ENCODE measurements at places on chromosomes 2 and 18. TPM values are rescaled to one million over a fixed set of nuclear protein-coding genes. Genes with fewer than 3 reads are reported as not detected.

DNA sequence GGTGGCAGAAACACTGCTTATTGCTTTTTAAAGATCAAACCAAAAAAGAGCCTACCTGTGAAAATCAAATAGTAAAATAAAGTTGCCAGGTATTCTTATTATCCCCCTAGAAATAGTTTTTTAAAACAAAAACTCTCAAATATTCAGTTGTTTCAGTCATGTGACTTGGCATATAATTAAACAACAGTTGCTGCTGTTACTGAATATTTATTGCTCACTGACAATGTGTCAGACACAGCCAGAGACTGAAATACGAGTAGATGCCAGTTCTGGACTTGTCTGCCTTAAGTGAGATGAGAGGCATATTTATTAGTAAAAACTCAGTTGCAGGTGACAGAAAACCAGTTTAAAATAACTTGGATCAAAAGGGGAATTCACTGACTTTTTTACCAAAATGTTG is 106.0 kb upstream of the RAB12 start:
- H3K36me3 ChIP-seq, result no peaks in the 10 kb centered on the region
- H3K27ac ChIP-seq, result no peak overlapping the region
- H3K27me3 ChIP-seq, result peaks cover 31% of the 10 kb centered on the region

DNA sequence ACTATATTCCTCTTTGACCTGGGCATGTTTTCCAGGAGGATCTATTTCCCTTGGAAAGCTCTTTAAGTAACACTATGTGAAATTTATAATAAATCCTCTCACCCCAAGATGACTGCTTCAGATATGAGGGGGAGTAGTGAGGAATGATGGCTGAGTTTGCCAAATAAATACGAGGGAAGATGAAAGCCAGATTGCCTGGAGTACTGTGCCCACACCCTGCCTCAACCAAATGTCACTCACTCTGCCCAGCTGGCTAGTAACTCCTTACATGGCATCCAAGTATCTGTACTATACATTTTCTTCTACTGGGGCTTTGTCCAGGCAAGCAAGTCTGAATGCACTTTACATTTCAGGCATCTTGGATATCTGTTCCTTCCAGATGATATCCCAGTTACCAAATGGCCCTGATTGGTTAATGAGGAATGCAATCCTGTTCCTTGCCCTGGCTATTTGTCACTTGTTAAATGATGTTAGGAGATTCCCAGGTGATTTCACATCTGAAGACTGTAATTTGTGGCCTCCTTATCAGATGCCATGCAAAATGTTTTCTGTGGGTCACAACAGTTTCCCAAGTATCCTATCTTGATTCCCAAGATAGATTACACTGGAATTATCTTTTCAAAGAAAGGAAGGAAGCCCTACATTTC is 191.8 kb downstream of the IKZF2 start:
- peak overlapping the region; percentile 33 for H3K27ac ChIP-seq
- H3K27me3 ChIP-seq, result no peaks in the 10 kb centered on the region
- no peaks in the 10 kb centered on the region for H3K36me3 ChIP-seq
- H3K4me3 ChIP-seq, result no peak overlapping the region
- DNase-seq, result peak; percentile 20

GRCh38 chr2:10654069-10654468 is 35.7 kb downstream of the NOL10 start:
- H3K27me3 ChIP-seq, result no peaks in the 10 kb centered on the region
- peaks cover 17% of the 10 kb centered on the region for H3K36me3 ChIP-seq
- peak; percentile 44 for DNase-seq
- H3K4me3 ChIP-seq, result no peak overlapping the region
- H3K27ac ChIP-seq, result no peak overlapping the region

DNA sequence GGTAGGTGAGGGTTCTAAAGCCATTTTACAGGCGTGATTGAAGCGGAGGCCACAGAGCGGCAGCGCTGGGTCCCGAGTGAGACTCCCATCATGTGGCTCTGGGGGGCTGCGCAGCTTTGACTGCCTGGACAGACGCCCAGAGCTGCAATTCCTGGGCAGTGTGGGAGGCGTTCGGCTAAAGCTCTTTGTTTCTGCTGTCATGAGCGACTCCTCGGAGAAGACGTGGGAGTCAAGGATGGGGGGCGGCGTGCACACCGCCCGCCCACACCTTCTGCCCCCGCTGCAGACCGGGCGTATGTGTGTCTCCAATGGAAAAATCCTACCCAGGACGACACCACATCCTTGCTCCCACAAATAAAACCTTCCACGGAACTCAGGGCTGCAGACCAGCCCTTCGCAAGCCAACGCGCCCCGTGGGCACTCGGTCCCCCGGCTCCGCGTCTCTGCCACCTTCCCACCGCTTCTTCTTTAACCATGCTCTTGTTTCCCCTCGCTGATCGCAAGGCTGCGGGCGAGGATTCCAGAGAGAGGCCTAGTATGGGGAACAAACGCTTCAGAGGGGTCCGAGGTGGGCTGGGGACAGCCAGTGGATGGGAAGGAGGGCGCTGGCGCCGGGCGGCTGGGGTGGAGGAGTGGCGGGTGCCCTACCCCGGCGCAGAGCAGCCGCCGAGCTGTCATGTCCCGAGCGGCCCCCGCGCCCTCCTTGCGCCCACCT is 680 bp upstream of the LBH start:
- peaks cover 7% of the 10 kb centered on the region for H3K36me3 ChIP-seq
- peaks cover 35% of the 10 kb centered on the region for H3K4me1 ChIP-seq
- no peak for DNase-seq
- H3K27ac ChIP-seq, result no peak overlapping the region

DNA sequence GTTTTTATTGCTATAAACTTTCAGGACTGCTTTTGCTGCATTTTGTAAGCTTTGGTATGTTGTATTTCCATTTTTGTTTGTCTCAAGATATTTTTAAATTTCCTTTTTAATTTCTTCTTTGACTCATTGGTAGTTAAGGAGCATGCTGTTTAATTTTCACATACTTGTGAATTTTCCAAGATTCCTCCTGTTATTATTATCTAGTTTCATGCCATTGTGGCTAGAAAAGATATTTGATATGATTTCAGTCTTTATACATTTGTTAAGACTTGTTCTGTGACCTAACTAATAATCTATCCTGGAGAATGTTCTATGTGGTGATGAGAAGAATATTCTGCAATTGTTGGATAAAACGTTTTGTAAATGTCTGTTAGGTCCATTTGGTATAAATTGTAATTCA is 62.1 kb downstream of the NUP35 start:
- peaks cover 20% of the 10 kb centered on the region for H3K36me3 ChIP-seq
- no peaks in the 10 kb centered on the region for H3K27me3 ChIP-seq
- H3K4me3 ChIP-seq, result no peak overlapping the region
- DNase-seq, result no peak

DNA sequence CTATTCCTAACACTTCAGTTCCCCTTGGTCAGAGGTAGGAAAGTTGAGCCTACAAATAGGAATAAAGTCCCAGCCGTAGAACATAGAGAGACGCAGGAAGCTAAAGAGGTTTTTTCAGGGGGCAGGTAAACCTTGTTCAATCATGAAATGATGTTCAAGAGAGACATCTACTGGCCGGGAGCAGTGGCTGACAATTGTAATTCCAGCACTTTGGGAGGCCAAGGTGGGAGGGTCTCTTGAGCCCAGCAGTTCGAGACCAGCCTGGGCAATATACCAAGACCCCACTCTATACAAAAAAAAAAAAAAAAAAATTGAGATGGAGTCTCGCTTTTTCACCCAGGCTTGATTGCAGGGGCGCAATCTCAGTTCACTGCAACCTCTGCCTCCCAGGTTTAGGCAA is 66.7 kb upstream of the DNAJC10 start:
- H3K4me1 ChIP-seq, result 0 out of 2 replicates have a peak, but pooled peaks cover 5% of the 10 kb centered on the region
- H3K27me3 ChIP-seq, result no peaks in the 10 kb centered on the region
- H3K27ac ChIP-seq, result no peak overlapping the region
- no peak overlapping the region for H3K4me3 ChIP-seq
- H3K36me3 ChIP-seq, result no peaks in the 10 kb centered on the region
- peak; percentile 56 for DNase-seq

- H3K4me1 ChIP-seq, result no peaks in the 10 kb centered on the region
- no peaks in the 10 kb centered on the region for H3K36me3 ChIP-seq
- no peak overlapping the region for H3K4me3 ChIP-seq
- H3K27ac ChIP-seq, result no peak overlapping the region
- DNase-seq, result peak; percentile 14
Observed at GRCh38 chr2:1972422-1972821, 228.1 kb upstream of the PXDN start.

- no peaks in the 10 kb centered on the region for H3K36me3 ChIP-seq
- H3K4me1 ChIP-seq, result peaks cover 8% of the 10 kb centered on the region
- no peak overlapping the region for H3K4me3 ChIP-seq
- H3K27ac ChIP-seq, result no peak overlapping the region
- H3K27me3 ChIP-seq, result no peaks in the 10 kb centered on the region
- no peak for DNase-seq
Observed at GRCh38 chr18:48320639-48320945, 88.6 kb downstream of the ZBTB7C start.

- no peaks in the 10 kb centered on the region for H3K36me3 ChIP-seq
- no peak overlapping the region for H3K4me3 ChIP-seq
- H3K27ac ChIP-seq, result no peak overlapping the region
- no peaks in the 10 kb centered on the region for H3K4me1 ChIP-seq
- no peaks in the 10 kb centered on the region for H3K27me3 ChIP-seq
Observed at GRCh38 chr2:158120664-158121641, 19.3 kb downstream of the UPP2 start.

GRCh38 chr2:102235491-102235890 is 48.7 kb downstream of the IL1RL2 start:
- H3K36me3 ChIP-seq, result no peaks in the 10 kb centered on the region
- peaks cover 21% of the 10 kb centered on the region for H3K4me1 ChIP-seq
- H3K4me3 ChIP-seq, result no peak overlapping the region
- H3K27ac ChIP-seq, result no peak overlapping the region
- no peaks in the 10 kb centered on the region for H3K27me3 ChIP-seq
- DNase-seq, result peak; percentile 52

- H3K4me3 ChIP-seq, result no peak overlapping the region
- DNase-seq, result no peak
- H3K27ac ChIP-seq, result no peak overlapping the region
- no peaks in the 10 kb centered on the region for H3K27me3 ChIP-seq
- H3K4me1 ChIP-seq, result peaks cover 33% of the 10 kb centered on the region
Observed at GRCh38 chr2:217660423-217660822, 342.4 kb downstream of the TNS1 start.

DNA sequence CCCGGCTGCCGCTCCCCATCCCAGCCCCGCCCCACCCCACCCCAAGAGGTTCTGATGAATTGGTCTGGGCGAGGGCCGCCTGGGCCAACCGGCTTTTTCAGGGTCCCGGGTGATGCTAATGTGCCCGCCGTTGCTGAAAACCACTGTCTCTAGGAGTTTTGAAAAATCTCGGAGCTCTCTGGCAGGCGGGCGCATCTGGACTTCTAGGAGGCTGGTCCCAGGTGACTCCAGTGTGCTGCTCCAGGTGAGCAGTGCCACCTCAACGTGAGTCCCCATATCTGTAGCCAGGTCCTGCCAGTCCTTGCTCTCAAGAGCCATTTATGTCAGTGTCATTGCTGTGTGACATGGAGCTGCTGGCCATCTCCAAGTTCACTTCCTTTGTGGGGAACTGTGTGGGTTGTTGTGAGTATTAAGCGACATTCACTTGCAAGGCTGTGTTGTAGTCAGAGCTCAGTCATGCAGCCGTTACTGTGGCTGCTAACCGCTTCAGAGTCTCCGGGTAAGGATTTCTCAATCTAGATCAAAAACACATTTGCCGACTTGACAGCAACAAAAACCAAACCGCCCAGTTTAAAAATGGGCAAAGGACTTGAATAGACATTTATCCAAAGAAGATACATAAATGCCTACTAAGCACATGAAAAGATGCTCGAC is at the start of gene RFX8:
TSS of gene RFX8 (minus strand) at position 382 of the 654 bp plus-strand sequence. CDS start 8,264 bp downstream, outside the sequence.
- no peaks in the 10 kb centered on the region for H3K36me3 ChIP-seq
- peak within 1 kb of the TSS; percentile 79 for H3K4me3 ChIP-seq
- H3K27ac ChIP-seq, result peak within 1 kb of the TSS; percentile 97
- H3K27me3 ChIP-seq, result no peaks in the 10 kb centered on the region
- H3K4me1 ChIP-seq, result peaks cover 48% of the 10 kb centered on the region
- peak; percentile 97 for DNase-seq

DNA sequence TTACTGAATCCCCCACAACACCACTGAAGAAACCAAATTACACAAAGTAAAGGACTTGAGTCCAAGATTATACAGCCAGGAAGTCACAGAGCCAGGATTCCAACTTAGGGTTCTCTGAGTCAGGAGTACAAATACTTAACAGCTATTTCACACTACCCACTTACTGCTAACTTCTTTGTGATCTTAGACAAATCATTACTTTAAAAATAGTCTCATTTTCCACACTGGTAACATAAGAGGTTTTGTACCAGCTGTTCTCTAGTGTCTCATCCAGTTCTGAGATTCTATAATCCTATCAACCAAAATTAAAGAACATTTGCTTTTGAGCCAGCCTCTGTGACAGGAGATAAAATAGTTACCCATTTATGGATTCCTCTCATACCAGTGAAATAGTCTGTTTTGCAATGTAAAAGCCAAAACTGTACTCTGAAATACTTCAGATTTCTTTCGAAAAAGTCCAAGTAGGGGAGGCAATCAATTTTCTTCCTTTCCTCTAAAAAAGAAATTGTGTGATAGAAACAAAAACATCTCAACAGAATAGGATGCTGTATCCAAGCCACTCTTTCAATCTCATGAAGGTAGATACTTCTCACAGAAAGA is 157.6 kb downstream of the LRATD1 start:
- peaks cover 17% of the 10 kb centered on the region for H3K4me1 ChIP-seq
- H3K27ac ChIP-seq, result 0 out of 2 replicates have a peak overlapping the region, but pooled peaks have one; percentile 10
- no peaks in the 10 kb centered on the region for H3K27me3 ChIP-seq
- no peaks in the 10 kb centered on the region for H3K36me3 ChIP-seq
- peak; percentile 71 for DNase-seq

- H3K4me1 ChIP-seq, result no peaks in the 10 kb centered on the region
- no peaks in the 10 kb centered on the region for H3K36me3 ChIP-seq
- no peak for DNase-seq
- no peak overlapping the region for H3K27ac ChIP-seq
- no peak overlapping the region for H3K4me3 ChIP-seq
Observed at GRCh38 chr2:173252581-173252980, 102.1 kb upstream of the CDCA7 start.

- no peak overlapping the region for H3K27ac ChIP-seq
- no peaks in the 10 kb centered on the region for H3K4me1 ChIP-seq
- DNase-seq, result peak; percentile 71
Observed at GRCh38 chr18:48866028-48866733, 84.6 kb downstream of the SMAD7 start.

DNA sequence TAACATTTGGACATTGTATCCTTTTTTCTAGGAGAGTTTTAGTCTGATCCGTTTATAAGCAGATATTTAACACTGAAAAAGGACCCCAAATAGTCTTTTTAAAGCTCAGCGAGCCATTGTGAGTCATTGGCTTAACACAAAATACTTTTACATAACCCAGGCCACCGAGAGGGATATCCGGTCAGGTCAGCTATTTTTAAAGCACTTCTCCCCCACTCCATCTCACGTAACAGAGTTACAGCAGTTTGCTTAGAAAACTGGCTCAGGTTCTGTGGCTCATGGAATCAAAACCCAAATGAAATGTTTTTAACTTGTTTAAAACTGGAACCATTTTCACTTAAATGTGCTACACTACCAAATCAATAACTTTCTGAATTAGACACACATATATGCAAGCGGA is 23.9 kb downstream of the COL4A3 start:
- 0 out of 2 replicates have a peak overlapping the region, but pooled peaks have one; percentile 18 for H3K4me3 ChIP-seq
- peak; percentile 52 for DNase-seq
- 0 out of 2 replicates have a peak, but pooled peaks cover 5% of the 10 kb centered on the region for H3K4me1 ChIP-seq
- H3K36me3 ChIP-seq, result no peaks in the 10 kb centered on the region
- H3K27ac ChIP-seq, result no peak overlapping the region
- no peaks in the 10 kb centered on the region for H3K27me3 ChIP-seq

PLEKHH2 gene
- 2.2 TPM for total RNA-seq

ST3GAL5 gene
- 21.0 TPM for total RNA-seq

ASB18 gene
- total RNA-seq, result not detected

MARCHF4 gene
- total RNA-seq, result 14.5 TPM

TPGS2 gene
- total RNA-seq, result 226 TPM

CHCHD5 gene
- 7.1 TPM for total RNA-seq

ANKRD29 gene
- total RNA-seq, result 8.9 TPM

CDCA7 gene
- 3.0 TPM for total RNA-seq

IL1RN gene
- total RNA-seq, result not detected

ACTR2 gene
- 125 TPM for total RNA-seq

C2orf76 gene
- 3.0 TPM for total RNA-seq

SLC8A1 gene
- 83.4 TPM for total RNA-seq

STK17B gene
- total RNA-seq, result 31.0 TPM

DSG2 gene
- not detected for total RNA-seq
